ENCODE measurements at places on chromosomes 16 and 17.

DNA sequence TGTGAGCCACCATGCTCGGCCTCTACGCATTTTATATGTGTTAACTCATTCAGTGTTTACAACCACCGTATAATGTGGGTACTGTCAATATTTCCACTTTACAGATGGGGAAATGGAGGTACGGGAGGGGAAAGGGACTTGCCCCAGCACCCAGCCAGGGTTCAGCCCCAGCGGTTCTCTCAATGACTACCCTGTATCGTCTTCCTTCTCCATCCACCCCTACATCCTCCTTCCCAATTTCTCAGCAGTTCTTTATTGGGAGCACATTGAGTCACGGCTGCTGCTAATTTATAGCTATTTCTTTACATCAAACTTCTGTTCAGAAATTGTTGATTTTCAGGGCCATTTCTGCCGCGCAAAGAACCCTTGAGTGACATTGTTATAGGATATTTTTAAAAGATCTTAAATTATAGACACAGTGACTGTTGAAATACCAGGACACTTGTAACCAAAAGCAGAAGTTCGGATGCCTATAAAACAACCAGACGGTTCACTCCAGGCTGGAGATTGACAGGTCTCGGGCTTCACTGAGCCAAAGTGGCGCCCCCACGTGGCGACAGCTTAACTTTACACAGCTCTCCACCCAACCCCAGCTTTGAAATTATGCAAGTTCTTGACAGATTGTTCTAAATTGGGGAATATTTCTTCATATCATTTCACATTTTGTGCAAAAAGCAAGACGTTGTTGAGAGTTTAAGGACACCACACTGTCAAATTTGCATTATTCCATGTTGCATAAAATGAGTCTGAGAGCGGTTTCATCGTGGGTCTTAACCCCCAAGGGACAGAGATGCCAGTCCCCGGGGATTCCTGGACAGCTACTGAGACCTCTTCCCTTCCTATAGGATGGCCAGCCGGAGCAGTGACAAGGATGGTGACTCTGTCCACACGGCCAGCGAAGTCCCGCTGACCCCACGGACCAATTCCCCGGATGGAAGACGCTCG is 11.8 kb downstream of the SYT17 start:
- DNase-seq: no peak

GRCh38 chr17:78501241-78502036 is 75.8 kb downstream of the DNAH17 start:
- no peak for DNase-seq

- DNase-seq: no peak
Measured at GRCh38 chr17:3972281-3972731, 8.1 kb upstream of the ATP2A3 start.

DNA sequence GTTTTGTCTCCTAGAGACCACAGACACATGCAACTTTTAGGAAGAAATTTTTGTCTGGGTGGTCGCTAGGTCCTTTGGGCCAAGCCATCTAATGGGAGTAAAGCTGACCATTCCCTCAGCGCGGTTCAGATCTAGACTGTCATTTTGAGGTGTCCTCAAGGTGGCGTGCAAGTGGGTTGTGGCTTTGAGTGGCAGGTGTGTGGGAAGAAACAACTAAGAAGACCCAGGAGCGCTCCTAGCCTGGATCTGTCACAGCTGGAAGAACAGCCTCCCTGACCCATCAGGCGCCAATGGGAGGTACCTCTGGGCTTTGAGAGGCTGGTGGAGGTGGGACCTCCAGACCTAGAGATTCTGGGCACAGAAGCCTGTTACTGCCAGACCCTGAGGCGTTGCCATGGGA is 645.1 kb downstream of the KCNJ18 start:
- DNase-seq: no peak

GRCh38 chr16:26830428-26831127 is 236.1 kb upstream of the C16orf82 start:
- DNase-seq: no peak

DNA sequence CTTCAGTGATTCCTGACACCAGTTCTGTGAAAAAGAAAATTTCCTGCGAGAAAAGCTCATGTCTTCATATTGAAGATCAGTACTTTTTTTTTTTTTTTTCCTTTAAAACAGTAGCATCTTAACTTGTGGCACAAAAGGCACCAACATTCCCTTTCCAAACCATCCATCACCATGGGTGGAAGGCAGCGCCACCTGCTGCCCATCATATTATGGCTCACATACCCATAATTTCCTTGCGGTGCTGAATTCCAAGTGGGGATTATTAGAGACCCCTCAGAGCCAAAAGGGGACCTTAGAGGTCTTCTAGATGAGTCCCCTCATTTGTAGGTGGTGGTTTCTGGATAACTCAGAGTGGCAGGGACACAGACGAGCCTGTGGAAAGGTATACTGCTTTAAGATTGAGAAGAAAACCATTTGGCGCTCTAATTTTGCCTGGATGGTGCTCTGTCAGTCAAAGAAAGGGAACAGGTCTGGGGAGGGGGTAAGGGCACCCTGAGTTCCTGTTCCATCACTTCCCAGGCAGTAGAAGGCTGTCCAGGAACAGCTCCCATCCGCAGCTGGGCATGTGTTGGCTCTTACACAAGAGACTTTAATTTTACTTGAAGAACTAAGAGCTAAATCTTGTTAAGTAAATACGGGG is 7.9 kb upstream of the SOST start:
- no peak for DNase-seq
